ENCODE measurements at places on chromosomes 5 and 9.

GRCh38 chr5:75640826-75641225 lies 29.6 kb downstream of the ANKDD1B start:
- no peak for DNase-seq

DNA sequence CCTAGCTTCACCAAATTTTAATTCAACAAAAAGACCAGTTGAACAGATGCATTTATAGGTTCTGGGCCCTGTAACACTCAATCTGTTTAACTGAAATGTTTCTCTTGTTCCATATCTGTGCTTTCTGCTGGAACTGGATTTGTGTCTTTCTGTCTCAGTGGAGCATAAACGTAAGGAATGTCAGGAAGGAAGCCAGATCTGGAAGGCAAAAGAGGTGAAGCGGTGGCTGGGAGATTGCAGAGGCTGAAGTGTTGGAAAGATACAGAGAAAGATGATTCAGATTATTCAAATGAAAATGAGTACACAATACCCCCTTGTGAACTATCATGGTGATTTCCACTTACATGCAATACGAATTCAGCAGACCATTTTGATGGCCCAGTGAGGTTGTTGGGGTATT lies 406.8 kb downstream of the BRINP1 start:
- DNase-seq = no peak

- DNase-seq = no peak
Measured at GRCh38 chr5:138807182-138807581, 54.0 kb downstream of the CTNNA1 start.

- DNase-seq = no peak
Measured at GRCh38 chr9:77162366-77162765, 15.0 kb upstream of the VPS13A start.

- DNase-seq = no peak
Measured at GRCh38 chr5:34790069-34790468, 48.9 kb upstream of the TTC23L start.

DNA sequence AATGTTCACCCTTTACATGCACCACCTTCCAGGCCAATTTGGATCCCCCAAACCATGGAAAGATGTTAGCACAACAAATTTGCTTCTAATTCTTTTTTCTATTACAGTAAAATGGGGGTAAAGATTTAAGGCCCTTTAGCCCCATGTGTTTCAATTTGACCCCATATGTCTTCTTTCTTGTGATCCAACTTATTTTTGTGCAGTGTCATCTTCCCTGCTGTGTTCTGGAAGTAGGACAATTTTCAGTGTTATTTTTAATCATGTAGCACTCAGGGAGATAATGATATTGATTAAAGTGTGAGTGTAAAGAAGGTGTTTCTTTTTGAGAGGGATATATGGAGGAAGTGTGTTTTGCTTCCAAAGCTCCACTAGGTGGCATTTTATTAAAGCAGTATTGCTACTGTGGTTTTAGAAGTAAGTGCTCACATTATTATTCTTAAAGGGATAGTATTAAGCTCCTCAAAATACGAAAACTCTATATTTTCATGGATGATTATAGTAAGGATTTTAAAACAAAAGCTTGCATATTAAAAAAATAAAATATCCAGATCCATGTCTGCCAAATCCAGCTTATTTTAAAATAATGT lies 118.7 kb upstream of the ATP10B start:
- no peak for DNase-seq

GRCh38 chr5:139565411-139566305 lies 4.5 kb downstream of the UBE2D2 start:
- DNase-seq = peak; percentile 3

DNA sequence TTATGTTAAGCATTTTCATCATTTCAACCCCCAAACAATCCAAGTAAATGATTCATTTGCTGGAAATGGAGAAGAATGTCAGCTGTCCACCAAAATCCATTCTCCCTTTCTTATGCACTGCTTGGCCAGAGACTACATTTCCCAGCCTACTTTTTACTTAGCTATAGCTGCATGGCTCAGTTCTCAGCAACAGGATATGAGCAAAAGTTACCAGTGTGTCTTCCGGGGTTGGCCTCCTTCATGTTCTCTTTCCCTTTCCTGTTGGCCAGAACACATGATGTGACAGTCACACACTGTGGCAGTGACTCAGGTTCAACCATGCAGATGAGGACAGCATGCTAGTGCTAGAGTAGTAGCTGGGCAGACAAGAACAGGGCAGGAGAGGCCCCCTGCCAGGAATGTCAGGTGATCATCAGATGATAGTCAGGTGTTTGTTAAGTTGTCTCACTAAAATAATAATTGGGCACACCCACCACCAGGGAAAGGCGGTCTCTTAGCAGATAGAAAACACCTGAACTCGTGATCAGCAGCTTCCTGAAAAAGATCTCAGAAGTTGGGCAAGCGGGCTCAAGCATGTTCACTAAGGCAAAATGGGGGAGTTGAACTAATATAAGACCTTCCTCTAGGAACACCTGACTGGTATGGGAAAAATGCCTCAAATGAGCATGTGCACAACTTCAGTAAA lies 12.2 kb downstream of the GPR150 start:
- DNase-seq = peak; percentile 91

DNA sequence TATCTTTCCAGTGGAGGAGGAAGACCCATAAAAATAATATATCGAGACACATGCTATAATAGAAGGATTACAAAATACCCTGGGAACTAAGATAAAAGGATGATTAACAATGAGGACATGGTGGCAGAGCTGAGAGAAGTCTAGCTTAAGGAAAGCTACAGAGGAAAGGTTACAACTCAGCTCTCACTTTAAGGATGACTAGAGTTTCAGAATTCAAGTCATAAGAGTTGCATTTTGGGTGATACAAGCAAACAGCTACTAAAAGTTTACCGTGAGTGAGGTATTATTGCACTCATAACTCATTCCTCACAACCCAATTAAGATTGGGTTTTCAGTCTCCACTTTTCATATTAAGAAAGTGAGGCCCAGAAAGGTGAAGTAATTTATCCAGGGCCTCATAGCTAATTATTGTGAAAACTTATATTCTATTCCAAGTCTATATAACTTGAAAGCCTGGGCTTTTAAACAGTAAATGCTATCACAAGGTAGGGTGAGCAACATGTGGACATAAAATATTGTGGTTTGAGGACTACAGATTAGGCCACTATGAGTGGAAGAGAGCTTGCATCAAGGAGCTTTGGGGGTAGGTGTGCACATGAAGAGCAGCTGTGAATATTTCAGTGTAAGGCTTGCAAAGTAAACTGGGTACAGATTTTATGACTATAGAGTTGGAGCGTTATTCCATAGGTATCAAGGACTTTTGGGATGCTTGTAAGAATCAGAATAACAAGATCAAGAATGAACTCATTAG lies 28.0 kb downstream of the JAKMIP2 start:
- no peak for DNase-seq

GRCh38 chr9:85484235-85484634 lies 257.5 kb downstream of the AGTPBP1 start:
- no peak for DNase-seq

- DNase-seq = no peak
Measured at GRCh38 chr5:57710126-57710525, 227.5 kb upstream of the ACTBL2 start.

- no peak for DNase-seq
Measured at GRCh38 chr5:10676224-10676623, 84.8 kb downstream of the DAP start.

- no peak for DNase-seq
Measured at GRCh38 chr9:107883496-107884124, 394.0 kb upstream of the KLF4 start.

- no peak for DNase-seq
Measured at GRCh38 chr5:158413122-158413680, 554.3 kb upstream of the CLINT1 start.

- DNase-seq = peak; percentile 75
Measured at GRCh38 chr5:52800394-52801213, 12.9 kb downstream of the ITGA1 start.

- no peak for DNase-seq
Measured at GRCh38 chr5:133460172-133460758, 152.1 kb downstream of the FSTL4 start.

GRCh38 chr9:109269081-109269480 lies 51.8 kb downstream of the EPB41L4B start:
- DNase-seq = no peak

DNA sequence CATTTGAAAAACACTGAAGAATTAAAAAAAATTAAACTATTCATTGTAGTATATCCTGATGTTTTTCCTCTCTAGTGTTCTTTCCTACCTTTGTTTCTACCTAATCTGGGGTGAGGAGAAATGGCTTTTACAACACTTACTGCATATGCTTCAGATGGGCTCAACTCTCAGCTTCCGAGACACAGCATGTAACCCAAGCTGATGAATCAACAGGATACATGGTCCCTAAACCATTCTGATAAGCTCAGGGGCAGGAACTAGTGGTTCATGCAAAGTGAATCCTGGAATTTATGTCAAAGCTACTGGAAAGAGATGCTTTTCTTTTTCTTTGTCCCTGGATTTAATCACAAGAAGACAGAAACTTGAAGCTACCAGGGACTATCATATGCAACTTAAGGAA lies 672.5 kb upstream of the RORB start:
- no peak for DNase-seq
